Epithelial cell of proximal tubule (primary cell): ENCODE measurements at places on chromosomes 7 and 10. TPM values are rescaled to one million over a fixed set of nuclear protein-coding genes. Genes with fewer than 3 reads are reported as not detected.

Gene CREB3L2
- 14.5 and 18.3 TPM in 2 replicates for total RNA-seq

Gene AKR1C8
- total RNA-seq = not detected in 2 replicates

Gene OR13A1
- total RNA-seq = not detected in 2 replicates

Gene ZC3HAV1
- total RNA-seq = 21.0 and 22.9 TPM in 2 replicates

Gene BICC1
- 103 and 150 TPM in 2 replicates for total RNA-seq

Gene LIPN
- total RNA-seq = not detected in 2 replicates

Gene ABCA13
- total RNA-seq = 0.69 and 1.7 TPM in 2 replicates

Gene MUC12
- total RNA-seq = 1.7 TPM in 1 of 2 replicates, not detected in the other

Gene SEC31B
- 0.87 and 2.9 TPM in 2 replicates for total RNA-seq

Gene SNCG
- total RNA-seq = 3.1 and 30.0 TPM in 2 replicates

Gene WEE2
- total RNA-seq = not detected in 2 replicates

Gene MARCHF5
- total RNA-seq = 7.6 and 9.6 TPM in 2 replicates

Gene KLF14
- 0.14 TPM in 1 of 2 replicates, not detected in the other for total RNA-seq

DNA sequence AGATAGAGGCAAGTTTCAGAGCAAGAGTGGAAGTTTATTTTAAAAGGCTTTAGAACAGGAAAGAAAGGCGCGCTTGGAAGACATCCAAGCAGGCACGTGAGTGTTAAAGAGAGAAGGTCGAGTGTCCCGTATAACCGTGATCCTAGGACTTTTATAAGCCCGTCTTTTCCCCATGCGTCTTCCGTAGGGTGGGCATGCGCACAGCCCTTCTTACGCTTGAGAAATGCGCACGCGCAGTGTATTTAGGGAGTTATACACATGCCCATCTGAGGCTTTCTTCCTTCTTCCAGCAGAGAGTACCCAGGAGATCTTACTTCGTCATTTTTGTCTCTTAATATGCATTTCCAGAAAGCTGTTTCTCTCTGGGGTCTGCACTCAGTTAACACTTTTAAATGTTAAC is 52.4 kb downstream of the CALD1 start:
- DNase-seq = no peak

DNA sequence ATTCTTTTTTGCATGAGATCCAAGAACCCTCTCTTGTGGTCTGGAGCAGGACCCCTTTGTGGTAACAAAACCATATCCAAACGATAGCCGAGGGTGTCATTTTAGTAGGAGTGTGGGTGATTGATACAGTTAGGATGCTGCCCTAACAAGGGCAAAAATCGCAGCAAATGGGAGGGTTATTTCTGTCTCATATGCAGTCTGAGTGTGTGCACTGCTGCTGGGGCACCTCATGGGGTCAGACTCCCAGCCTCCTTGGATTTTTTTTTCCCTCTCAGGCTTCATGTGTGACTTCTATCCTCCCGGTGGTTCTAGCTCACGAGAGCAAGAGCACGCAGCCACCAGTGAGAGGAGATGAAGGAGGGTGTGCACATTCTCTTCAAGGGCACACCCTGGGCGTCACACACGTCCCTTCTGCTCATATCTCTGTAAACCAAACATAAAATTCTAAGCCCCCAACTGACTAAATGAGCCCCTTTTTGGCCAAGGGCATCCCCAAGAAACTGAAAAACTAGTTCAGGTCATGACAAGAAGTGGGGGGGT is 28.6 kb upstream of the IL15RA start:
- DNase-seq = no peak

GRCh38 chr7:90839727-90840291 is 243.7 kb downstream of the CDK14 start:
- no peak for DNase-seq

DNA sequence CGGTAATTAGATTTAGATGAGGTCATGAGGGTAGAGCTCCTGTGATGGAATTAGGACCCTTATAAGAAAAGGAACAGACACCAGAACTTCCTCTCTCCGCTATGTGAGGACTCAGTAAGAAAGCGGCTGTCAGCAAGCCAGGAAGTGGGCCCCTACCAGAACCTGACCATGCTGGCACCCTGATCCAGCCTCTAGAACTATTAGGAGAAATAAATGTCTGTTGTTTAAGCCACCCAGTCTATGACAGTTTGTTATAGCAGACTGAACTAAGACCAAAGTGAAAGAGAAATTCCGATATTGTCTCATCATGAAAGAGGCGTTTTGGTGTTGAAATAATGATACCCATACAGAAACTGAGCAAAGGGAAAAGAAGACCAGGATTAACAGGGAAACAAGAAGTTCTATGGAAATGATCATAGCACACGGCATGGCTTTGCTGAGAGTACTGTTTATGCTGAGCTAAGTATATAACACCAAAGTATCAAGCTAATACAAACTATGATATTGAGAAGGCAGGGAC is 9.2 kb downstream of the CLEC2L start:
- no peak for DNase-seq

DNA sequence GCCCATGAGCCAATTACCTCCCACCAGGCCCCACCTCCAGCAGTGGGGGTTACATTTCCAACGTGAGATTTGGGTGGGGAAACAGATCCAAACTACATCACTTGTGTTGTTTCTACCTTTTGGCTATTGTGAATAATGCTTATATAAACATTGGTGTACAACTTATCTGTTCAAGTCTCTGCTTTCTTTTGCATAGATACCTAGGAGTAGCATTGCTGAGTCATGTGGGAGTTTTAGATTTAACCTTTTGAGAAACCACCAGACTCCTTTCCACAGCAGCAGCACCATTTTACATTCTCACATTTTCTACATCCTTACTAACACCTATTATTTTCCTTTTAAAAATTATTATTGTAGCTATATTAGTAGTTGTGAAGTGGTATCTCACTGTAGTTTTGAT is 14.4 kb upstream of the FRA10AC1 start:
- DNase-seq = no peak

DNA sequence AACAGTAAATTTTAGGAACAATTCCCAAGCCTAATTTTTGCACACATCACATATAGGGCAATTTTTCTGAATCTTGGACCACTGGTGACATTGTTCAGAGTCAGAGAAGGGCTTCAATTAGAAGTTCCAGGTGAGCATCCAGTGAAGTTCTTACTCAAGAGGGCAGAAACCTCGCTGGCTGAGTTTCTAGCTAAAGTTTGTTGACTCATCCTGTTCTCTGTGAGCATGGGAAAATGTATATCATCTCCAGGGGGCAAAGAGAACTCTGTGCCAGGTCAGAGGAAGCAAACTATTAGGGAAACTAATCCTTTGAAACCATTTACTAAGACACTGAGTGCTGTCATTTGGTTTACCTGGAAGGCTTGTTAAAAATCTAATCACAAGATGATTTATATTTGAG is 695.6 kb upstream of the IGFBP3 start:
- no peak for DNase-seq

DNA sequence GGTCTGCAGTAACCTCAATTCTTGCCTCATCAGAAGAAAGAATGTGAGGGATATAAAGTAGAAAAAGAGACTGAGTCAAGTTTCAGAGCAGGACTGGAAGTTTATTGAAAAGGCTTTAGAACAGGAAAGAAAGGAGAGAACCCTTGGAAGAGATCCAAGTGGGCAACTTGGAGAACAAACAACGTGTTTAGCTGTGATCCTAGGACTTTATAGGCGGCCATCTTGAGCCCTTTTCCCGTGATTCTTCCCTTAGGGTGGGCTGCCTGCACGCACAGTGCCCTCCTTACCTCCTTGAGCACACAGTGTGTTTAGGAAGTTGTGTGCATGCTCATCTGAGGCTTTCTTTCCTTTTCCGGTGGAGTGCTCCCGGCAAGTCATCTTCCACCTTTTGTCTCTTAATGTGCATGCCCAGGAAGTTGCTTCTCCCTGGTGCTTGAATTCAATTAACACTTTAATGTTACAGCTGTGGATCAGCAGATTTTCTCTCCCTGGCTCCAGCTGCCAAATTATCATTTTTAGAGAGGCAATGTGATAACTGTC is 59.8 kb downstream of the ENTPD1 start:
- no peak for DNase-seq

GRCh38 chr7:132743974-132744373 is 167.7 kb upstream of the PLXNA4 start:
- DNase-seq = no peak

GRCh38 chr7:6477318-6477660 is 29.5 kb upstream of the DAGLB start:
- DNase-seq = no peak

DNA sequence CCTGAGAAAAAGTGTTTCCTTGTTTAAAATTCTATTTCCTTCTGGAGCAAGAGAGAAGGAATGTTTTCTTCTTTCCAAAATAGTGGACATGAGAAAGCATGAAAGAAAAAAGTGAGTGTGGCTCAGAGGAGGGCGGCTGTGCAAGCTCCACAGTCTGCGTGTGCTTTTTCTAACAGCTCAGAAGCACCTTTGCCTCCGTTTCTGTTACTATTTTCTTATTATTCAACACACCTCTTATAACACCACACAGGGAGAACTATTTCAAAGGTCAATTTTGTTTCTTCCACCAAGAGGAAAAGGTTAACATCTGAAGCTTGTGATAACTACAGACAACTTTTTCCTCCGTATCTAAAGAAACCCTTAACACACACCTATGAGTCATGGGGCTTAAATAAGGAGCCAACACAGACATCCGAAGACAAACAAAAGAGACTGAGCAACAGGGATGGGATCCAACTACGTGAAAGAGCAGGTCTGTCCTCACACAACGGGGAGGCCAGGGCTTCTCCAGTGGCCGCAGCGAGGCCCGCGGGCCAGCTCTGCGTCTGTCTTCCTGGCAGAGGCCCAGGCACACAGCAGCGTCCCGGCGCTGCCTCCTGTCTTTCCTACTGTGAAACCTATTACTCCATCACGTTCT is 36.2 kb upstream of the NCAPG2 start:
- no peak for DNase-seq

DNA sequence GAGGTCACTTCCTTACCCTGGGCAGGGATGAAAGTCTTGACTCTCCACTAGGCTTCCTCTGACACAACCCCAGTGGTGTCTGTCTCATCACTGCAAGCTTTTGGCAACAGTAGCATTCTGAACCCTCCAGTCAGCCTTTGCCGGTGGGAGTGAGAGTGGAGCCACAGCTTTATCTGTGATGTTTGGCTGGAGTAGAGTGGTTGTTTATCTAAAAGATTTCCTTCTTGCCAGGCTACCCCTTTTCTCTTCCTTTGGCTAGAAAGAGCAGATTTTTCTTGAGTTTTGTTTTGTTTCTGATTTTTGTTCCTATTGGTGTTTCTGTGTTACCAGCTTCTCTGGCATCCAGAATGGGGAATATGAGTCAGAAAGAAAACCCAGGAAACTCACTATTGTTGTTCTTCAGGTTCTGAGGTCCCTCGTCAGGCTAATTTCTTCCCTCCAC is 98.9 kb upstream of the KIF5B start:
- DNase-seq = no peak

GRCh38 chr7:25632616-25633015 is 404.3 kb upstream of the NPVF start:
- DNase-seq = no peak

DNA sequence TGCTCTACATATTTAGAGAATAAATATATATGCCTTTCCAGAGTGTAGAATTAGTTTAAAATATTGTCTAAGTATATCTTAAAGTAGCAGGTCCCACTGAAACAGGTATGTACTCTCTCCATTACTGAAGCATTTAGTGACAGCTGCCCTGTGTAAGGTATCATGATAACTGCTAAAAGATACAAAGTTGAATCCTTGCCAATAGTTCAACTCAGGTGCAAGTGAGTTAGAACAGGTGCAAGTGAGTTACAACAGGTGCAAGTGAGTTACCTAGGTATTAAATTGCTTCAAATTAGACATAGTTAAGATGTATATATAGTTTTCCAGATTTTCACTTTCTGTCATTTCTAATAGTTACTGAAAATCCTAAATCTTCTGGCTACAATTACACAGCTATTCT is 119.1 kb downstream of the CNOT4 start:
- DNase-seq = no peak

- DNase-seq = no peak
Observed at GRCh38 chr7:103989785-103990767, 618 bp upstream of the RELN start.

GRCh38 chr7:115004121-115004520 is 82.2 kb downstream of the MDFIC start:
- DNase-seq = no peak

DNA sequence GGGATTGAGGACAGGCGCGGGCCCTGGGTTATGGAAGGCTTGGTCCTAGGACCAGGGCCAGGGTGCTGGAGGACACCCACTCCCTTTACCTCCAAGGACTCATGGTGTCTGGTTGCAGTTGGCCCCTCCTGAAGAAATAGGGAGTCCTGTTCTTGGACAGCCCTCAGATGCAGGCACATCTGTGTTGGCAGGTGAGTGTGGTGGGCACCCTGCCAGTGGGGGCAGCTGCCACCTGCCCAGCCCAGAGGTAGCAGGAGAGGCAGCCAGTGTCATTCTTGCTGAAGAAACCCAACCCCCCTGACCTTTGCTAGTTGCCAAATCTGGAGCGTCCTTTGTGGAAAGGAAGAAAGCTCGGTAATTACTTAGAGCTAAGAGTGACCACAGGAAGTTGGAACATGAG is 8.3 kb downstream of the GALNT17 start:
- DNase-seq = no peak

GRCh38 chr10:12198156-12198555 is 2.2 kb downstream of the CDC123 start:
- no peak for DNase-seq

GRCh38 chr10:131819241-131820072 is 81.4 kb upstream of the PPP2R2D start:
- DNase-seq = no peak

DNA sequence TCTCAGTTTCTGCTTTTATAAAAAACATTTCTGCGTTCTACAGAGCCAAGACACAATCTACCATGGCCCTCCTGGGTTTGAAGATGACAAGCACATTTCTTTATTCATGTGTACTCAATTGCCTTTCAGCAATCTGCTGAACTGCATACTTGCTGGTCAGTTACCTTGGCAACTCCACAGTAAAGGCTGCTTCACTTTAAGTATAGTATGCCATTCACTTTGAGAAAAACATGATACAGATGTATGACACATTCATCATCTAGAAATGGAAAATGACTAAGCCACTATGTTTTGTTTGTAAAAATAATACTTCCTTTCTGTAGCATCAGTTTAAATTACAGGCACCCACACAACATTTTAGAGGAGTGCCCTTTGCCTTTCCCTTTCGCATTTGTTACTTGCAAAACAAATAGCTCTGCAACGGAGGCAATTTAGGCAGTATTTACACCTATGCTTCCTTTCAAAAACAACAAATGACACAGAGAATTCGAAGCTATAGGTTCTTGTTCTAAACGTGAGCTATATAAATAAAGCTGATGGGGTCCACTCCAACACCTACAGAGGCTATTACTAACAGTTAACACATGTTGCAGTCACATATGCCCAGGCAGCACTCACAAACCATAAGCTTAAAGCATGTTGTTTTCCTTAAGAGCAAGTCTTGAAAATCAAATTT is 23.5 kb downstream of the SGCE start:
- no peak for DNase-seq

GRCh38 chr7:138097064-138097741 is 20.9 kb downstream of the AKR1D1 start:
- DNase-seq = peak; percentile 19
